ENCODE measurements at places on chromosomes 7 and 10. TPM values are rescaled to one million over a fixed set of nuclear protein-coding genes. Genes with fewer than 3 reads are reported as not detected.

The AEBP1 gene
- 2.4 TPM for total RNA-seq

The FEZF1 gene
- under 0.01 TPM for total RNA-seq

The TFAM gene
- total RNA-seq, result 44.1 TPM

The OR2A25 gene
- total RNA-seq, result not detected

The MEST gene
- 8.5 TPM for total RNA-seq

The FGL2 gene
- total RNA-seq, result 0.34 TPM

The EPHA1 gene
- total RNA-seq, result 53.9 TPM

The RADIL gene
- total RNA-seq, result not detected

Data from nasal cavity respiratory epithelium epithelial cell of viscerocranial mucosa (primary cell).